Fibroblast of mammary gland (primary cell): ENCODE measurements at places on chromosomes 12 and 14.

- DNase-seq: no peak
Observed at GRCh38 chr14:100083706-100084105, 18.5 kb downstream of the EVL start.

DNA sequence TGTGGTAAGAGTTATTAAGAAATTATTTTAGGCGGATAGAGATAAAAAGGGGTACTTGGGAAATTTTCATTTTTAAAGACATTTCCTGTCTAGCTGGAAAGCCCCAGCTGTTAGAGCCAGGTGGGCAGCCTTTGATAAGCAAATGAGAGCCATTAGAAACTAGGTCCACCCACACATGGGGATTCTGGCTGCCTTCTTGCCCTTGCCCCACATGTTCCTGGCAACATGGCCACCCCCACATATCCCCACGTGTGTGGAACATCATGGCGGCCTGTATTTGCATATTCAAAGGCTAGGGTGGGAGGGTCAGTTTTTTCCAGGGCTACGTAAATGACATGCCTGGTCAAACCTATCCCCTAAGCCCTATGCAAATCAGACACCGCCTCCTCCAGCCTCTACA lies 1382.1 kb downstream of the AACS start:
- DNase-seq: no peak

DNA sequence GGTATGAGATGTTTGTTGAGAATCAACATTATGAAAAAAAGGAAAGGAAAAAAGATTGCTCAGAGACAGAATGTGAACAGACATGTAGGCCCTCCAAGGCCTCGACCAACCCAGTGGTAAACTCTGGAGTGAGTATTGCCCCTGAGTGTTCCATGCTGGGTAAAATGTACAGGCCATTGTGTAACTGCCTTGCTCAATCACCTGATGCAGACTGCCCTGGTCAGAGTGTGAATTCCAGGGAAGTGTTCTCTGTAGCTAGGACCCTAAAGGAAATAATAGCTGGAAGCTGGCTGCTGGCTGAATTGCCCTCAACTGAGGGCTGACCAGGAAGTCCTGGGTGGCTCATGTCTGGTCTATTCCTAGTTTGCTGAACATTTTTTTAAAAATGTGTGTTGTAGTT lies 1081.4 kb upstream of the LRFN5 start:
- DNase-seq: no peak

GRCh38 chr12:122687086-122687485 lies 16.1 kb downstream of the HCAR2 start:
- no peak for DNase-seq

- DNase-seq: peak; percentile 45
Observed at GRCh38 chr12:58487678-58488161, 432.6 kb downstream of the LRIG3 start.

DNA sequence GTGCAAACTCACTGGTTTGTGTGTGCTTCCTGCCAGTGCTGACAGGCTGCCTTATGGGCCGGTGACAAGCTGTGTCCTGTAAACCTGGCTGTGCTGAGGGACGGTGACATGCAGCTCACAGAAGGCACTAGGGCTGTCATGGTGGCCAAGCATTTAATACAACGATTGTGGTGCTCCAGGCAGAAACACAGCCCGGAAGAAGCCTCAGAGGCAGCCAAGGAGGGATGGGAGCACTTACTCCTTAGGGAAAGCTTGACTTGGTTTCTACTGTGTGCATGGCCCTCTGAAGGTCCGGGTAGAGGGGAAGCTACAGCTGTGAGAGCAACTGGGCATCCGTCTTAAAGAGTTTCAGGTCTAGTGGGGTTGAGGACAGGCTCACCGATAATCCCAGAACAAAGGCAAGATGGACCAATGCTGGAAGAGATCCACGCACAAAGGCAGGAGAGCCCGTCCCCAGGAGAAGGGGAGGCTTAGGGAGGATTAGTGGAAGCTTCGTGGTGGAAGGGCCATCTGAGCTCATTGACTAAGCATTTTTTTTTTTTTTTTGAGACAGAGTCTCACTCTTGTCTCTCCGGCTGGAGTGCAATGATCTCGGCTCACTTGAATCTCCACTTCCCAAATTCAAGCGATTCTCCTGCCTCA lies 10.7 kb upstream of the MCRS1 start:
- no peak for DNase-seq

GRCh38 chr12:111557271-111558106 lies 41.6 kb downstream of the ATXN2 start:
- DNase-seq: no peak

- DNase-seq: no peak
Observed at GRCh38 chr14:62125793-62126192, 363.6 kb downstream of the SNAPC1 start.
